ENCODE measurements at places on chromosomes 2 and 18. TPM values are rescaled to one million over a fixed set of nuclear protein-coding genes. Genes with fewer than 3 reads are reported as not detected.

The RIT2 gene
- total RNA-seq = not detected

The C2orf66 gene
- total RNA-seq = not detected

- DNase-seq = peak; percentile 94
Observed at GRCh38 chr2:111120253-111121027, at the start of gene BCL2L11. BCL2L11 (plus strand) TSS chr2:111120914; CDS start chr2:111123746, 2,832 bp downstream.

GRCh38 chr2:214104219-214104618 lies 306.6 kb upstream of the VWC2L start:
- DNase-seq = no peak

Data from activated CD4-positive, alpha-beta memory T cell treated with anti-CD3 and anti-CD28 coated beads for 36 hours (primary cell).